ENCODE measurements at places on chromosomes 3 and 15.

GRCh38 chr3:28907616-28908015 lies 373.3 kb upstream of the RBMS3 start:
- DNase-seq, result no peak

DNA sequence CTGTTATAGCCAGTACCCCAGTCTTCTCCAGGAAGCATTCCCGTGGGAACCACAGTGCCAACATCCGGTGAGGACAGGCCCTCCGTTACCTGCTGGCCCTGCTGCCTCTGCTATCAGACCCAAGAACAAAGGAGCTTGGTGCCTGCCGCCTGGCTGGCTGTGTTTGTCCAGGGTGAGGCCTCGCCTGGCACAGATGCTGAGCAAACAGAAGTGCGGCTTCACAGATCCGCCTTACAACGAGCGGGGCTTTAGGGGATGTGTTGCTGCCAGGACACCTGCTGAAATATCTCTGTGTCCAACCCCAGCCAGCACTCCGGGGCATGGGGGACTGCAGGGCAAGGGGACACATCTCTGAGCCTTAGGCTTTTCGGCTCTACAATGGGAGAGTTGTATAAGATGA lies 2.2 kb upstream of the EPHB3 start:
- DNase-seq, result no peak

- DNase-seq, result no peak
Measured at GRCh38 chr3:182325213-182325950, 467.9 kb upstream of the ATP11B start.

DNA sequence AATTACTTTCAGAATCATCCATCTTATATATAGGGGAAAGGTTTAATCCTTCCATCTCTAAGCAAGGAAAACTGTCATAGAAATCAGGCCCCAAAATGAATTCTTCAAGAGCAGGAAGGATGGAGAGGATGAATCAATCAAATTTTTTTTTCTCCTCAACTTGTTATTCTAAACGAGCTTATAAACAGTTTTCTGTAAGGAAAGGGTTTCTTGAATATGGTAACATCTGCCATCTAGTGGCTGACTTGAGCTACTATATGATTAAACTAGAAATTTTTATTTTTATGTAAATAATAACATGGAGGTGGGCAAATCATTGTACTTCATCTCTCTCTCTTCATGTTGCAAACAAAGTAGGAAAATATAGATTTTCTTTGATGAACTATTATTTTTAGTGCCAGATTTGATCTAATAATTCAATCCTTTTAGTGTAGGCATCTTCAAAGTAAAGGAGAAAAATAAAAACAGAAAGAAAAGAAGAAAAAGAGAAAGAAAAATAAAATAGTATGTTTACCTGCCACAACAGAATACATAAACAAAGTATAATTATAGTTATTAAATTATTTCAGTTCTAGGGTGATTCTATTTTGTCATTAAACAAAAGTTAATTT lies 146.6 kb downstream of the SERPINI1 start:
- DNase-seq, result no peak

GRCh38 chr3:17087509-17087908 lies 202.8 kb downstream of the PLCL2 start:
- no peak for DNase-seq

DNA sequence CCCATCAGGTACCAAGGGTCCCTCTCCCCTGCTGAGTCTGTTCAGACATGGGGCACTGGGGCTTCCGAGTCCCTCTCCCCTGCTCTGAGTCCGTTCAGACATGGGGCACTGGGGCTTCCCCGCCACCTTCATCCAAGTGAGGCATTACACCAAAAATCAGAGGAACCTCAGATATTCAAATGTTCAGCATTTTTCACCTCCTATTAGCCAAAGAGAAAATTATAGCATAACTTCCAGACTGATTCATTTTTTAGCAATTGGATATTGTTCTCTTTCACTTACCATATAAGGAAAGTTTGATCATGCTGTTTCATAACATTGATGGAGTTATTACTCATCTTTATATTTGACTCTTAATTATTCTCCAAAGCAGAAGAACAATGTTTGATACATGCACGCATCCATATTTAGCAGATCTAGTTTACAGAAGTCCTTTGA lies 213.9 kb downstream of the MTHFS start:
- no peak for DNase-seq

DNA sequence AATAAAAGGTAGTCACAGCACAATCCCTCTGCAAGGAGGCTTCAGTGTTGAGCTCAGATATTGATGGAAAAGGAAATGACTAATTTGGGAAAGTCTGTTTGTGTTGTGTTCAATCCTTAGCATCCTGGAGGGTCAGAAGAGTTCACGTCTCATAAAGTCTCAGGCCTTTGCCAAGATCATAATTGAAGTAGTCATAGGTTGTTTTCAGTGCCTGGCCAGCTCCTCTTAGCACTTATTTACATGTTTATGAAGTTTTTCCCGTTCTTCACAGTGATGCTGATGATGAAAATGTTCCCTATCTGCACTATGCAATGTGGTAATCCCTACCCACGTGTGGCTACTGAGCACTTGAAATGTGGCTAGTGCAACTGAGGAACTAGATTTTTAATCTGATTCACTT lies 61.6 kb upstream of the TGFBR2 start:
- no peak for DNase-seq

GRCh38 chr3:54307566-54308180 lies 185.3 kb downstream of the CACNA2D3 start:
- no peak for DNase-seq

GRCh38 chr3:122688996-122689395 lies 8.4 kb downstream of the PARP14 start:
- no peak for DNase-seq

- DNase-seq, result no peak
Measured at GRCh38 chr3:123338620-123339061, 110.2 kb downstream of the ADCY5 start.

DNA sequence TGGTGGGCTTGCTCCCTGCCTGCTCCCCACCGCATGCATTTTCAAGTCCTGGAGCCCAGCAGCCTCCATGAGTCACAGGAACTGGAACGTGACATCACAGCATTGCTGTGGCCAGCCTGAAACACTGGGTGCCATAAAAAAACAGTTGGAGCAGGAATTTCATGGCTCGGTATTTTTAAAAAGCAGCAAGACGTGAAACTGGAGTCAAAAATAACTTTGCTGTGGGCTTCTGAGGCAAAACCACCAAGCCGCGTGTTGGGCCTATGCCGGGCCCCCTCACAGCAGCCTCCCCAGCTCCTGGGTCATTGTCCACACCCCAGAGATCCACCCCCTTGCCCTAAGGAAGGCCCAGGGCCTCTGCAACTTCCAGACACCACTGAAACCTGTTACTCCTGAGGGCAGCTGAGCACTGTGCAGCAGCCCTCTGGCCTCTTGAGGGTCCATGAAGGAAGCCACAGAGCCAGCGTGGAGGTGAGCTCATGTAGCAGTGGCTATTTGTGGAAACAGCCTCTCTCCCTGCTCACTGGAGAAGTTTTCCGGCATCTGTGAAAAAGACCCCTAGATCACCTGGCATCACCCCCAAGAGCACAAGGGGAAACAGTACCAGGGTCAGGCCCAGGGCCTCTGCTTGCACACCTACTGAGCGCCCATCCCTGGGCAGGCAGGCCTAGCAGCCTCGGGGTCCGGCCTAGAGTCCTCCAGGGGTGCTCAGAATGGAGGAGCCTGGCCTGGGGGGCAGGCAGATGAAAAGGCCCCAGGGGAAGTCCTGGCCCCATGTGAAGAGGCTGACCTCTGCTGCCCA lies 34.0 kb upstream of the DUSP7 start:
- no peak for DNase-seq

GRCh38 chr15:29364426-29365078 lies 94.9 kb upstream of the NSMCE3 start:
- no peak for DNase-seq

GRCh38 chr3:158443632-158444031 lies 127.4 kb upstream of the MLF1 start:
- DNase-seq, result no peak

GRCh38 chr15:54564166-54564565 lies 585.9 kb downstream of the UNC13C start:
- DNase-seq, result no peak

DNA sequence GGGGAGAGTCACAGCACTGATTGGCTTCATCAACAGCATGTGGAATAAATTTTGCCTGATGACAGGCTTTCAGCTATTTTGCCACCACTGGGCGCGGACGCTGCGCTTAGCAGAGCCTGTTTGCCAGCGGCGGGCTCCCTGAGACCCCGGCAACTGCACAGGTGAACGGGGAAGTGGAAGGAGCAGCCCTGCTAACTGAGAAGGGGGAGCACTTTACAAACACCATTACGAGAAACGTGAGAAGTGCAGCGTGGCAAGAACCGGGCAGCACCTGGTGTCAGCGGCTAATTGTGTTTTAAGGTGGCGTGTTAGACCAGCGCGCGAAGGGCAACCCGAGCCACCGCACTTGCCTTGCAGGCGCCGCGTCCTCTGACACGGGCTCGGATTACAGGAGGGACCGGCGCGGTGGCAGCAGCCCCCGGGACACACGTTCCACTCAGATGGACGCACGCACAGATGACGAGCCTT lies 307.8 kb upstream of the ARRDC4 start:
- no peak for DNase-seq

- no peak for DNase-seq
Measured at GRCh38 chr3:178385280-178385952, 150.8 kb upstream of the KCNMB2 start.

- no peak for DNase-seq
Measured at GRCh38 chr15:83205725-83206324, 1.8 kb downstream of the HDGFL3 start.

GRCh38 chr3:77536038-77536775 lies 496.3 kb downstream of the ROBO2 start:
- DNase-seq, result no peak

GRCh38 chr3:170098753-170099152 lies 61.0 kb downstream of the GPR160 start:
- no peak for DNase-seq

DNA sequence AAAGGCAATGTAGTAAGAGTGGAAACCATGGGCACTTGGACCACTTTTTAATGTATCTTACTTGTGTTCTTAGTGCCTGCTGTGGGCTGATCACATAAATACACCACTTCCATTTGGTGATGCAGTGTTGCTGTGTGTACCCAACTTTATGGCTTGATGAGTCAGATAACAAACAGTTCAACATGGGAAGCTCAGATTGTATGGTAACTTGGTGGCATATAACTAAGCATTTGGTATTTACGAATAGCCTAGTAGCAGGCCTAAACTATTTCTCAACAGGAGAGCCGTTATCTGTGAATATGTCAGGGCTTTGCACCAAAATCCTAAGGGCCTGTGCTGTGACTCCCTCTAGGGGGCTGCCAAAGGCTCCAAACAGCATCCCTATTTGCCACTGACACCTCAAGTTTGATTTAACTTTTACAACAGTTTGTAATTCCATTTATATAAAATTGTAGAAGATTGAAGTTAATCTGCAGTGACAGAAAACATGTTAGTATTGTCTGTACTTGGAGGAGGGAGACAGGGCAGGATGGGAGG lies 640.4 kb upstream of the CADM2 start:
- no peak for DNase-seq

GRCh38 chr3:113695786-113696645 lies at the start of gene USF3:
Gene USF3 (minus strand): TSS chr3:113696642. CDS start chr3:113674878, 21,764 bp downstream.
- DNase-seq, result peak; percentile 45

DNA sequence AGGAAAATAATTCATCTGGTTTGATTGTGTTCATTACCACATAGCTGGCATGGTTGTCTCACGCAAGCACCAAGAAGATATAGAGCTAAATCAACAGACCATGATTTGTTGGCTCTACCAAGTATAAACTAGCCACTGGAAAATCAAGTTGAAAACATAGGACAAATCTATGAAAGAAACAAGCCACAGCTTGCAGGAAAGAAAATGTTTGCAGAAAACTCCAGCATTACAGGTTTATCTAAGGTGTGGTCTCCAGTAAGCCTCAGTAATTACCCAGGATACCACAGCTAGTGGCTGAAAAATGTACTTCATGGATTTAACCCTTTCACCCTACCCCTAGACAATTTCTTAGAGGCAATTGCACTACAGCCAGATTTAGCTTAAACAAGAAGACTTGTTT lies 340.6 kb downstream of the SOX2 start:
- DNase-seq, result no peak

- no peak for DNase-seq
Measured at GRCh38 chr15:30062881-30063280, 19.9 kb upstream of the GOLGA8J start.

DNA sequence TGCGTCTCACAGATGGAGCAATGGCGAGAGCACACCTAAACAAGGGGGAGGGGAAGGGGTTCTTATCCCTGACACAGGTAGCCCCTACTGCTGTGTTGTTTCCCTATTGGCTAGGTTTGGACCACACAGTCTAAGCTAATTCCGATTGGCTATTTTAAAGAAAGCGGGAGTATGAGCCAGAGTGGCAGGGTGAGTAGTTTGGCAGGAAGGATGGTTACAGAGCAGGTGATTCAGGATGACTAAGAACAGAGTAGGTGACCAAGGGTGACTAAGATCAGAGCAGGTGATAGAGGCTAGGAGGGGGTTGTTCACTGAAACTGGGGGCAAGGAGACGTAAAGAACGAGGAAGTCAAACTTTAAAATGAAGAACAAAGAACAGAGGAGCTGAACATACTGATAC lies 511.8 kb downstream of the EDEM1 start:
- no peak for DNase-seq

GRCh38 chr3:153903430-153903829 lies 217.8 kb upstream of the ARHGEF26 start:
- DNase-seq, result no peak

DNA sequence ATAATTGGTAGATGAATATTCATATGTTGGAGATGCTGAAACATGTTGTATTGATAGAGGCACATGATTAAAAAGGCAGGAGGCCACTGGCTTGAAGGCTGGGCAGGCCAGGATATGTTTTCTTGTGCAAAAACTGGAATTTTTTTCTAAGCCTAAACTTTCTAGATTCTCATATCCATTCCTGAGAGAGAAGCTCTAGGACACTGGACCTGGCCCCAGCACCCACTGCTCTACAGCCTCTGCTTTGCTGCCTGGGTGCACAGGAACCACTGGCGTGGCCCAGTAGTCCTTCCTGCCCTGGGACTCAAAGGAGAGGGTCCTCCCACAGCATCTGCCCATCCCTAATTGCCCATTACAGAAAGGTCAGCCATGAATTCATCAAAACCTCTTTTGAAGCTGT lies 58.1 kb upstream of the APEH start:
- no peak for DNase-seq

GRCh38 chr3:172581757-172582166 lies 58.5 kb upstream of the TNFSF10 start:
- DNase-seq, result no peak

DNA sequence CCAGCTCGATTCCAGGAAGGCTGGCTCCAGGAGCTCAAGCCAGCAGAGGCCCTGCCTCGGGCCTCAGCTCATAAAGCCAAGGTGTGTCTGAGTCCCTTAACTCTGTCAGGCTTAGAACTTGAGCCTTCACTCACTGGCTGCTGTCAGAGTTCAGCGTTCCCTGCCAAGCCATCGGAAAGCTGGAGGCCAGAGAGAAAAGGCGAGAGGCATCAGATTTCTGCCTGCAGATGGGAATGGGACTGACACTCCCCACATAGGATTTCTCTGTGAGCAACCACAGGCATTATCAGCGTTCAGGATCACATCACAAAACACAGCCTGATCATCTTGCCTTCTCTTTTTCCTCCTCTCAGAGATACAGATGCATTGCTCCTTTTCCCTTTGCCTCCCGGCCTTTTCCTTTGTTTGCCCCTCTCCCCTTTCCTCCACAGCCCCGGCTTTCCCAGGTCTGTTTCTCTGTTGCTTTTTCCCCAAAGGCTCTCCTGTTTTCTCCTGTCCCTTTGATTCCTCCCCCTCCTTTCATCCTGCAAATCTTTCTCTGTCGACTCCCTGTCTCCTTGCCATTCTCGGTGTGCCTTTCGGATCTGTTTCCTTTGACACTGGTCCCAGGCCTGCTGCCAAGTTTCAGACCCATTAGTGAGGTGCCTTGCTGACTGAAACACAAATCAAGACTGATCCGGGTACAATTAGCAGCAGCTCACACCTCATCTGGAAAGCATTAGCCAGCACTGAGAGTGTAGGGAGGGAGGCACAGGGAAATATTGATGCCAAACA lies 44.5 kb upstream of the BOC start:
- peak; percentile 4 for DNase-seq
